CD8-positive, alpha-beta memory T cell (primary cell): ENCODE measurements at places on chromosomes 13 and 19.
A peak's percentile ranks its signal among the peaks of the same experiment; 100 is the strongest.

- no peak for DNase-seq
- H3K27ac ChIP-seq: no peak overlapping the region
Measured at GRCh38 chr13:112802802-112803195, 113.0 kb downstream of the ATP11A start.

DNA sequence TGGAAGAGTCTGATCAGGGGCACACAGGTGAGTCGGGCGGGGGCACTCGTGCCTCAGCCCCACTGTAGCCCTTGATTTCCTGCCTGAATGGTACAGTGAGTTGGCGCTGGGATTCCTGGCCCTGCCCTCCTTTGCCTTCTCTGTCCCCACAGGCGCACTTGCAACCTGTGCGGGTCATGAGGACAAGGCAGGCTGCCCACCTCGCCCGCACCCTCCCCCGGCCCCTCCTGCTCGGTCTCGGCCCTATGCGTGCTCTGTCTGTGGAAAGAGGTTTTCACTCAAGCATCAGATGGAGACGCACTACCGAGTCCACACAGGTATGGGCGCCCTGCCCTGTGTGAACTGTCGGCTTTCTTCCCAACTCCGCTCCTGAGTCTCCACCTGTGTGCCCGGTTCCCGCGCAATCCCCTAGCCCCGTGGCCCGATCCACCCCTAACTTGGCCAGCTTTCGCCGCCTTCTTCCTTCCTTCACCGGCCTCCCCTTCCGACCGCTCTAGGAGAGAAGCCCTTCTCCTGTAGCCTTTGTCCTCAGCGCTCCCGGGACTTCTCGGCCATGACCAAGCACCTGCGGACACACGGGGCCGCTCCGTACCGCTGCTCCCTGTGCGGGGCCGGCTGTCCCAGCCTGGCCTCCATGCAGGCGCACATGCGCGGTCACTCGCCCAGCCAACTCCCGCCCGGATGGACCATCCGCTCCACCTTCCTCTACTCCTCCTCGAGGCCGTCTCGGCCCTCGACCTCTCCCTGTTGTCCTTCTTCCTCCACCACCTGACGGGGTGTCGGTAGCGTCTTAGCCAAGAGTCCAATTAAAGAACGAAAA, 1.6 kb upstream of the KMT2B start:
- H3K36me3 ChIP-seq: no peaks in the 10 kb centered on the region
- H3K27me3 ChIP-seq: no peaks in the 10 kb centered on the region
- peak overlapping the region; percentile 89 for H3K4me3 ChIP-seq
- no peak for DNase-seq
- peaks cover 66% of the 10 kb centered on the region for H3K4me1 ChIP-seq
- peak overlapping the region; percentile 72 for H3K27ac ChIP-seq

GRCh38 chr13:69389899-69390298, 717.7 kb upstream of the ATXN8OS start:
- no peak overlapping the region for H3K27ac ChIP-seq
- no peaks in the 10 kb centered on the region for H3K27me3 ChIP-seq

GRCh38 chr19:35279985-35280821, 2.1 kb upstream of the HAMP start:
- no peaks in the 10 kb centered on the region for H3K4me1 ChIP-seq
- H3K27ac ChIP-seq: no peak overlapping the region
- H3K36me3 ChIP-seq: peaks cover 16% of the 10 kb centered on the region
- no peak for DNase-seq

DNA sequence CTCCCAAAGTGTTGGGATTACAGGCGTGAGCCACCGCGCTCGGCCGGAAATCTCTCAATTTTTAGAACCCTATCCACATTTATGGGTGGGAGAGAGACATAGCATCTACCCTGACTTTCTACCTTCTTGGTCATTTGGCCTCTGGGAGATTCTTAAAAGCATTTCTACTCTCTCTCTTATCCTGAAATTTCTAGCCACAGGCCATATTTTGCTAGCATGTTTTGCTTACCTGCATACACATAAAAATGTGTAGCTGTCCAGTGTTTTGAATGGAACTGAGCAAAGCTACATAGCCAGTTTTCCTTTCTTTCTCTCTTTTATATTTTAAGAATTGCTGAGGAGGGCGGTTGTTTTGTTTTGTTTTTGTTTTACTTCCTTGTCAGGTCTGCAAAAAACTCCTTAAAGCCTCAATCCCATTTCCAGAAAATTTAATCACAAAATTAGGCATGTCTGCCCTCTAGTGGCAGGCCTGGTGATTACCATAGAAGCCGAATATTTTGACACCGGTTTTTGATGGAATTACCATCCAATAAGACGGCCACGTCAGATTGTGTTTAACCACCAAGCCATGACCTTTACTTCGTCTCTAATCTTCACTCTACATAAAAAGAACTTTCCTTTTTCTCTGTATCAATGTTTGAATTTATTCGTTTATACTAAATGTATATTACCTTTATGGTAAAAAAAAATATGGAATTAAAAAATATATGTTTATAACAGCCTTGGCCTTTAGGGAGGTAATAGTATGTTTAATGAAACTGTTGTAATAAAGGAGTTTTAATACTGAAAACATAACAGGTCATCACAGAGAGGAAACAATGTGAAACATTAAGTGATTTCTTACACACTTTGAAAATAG, 34.4 kb upstream of the OXGR1 start:
- H3K27ac ChIP-seq: no peak overlapping the region
- H3K4me1 ChIP-seq: no peaks in the 10 kb centered on the region
- H3K27me3 ChIP-seq: no peaks in the 10 kb centered on the region
- no peak overlapping the region for H3K4me3 ChIP-seq

DNA sequence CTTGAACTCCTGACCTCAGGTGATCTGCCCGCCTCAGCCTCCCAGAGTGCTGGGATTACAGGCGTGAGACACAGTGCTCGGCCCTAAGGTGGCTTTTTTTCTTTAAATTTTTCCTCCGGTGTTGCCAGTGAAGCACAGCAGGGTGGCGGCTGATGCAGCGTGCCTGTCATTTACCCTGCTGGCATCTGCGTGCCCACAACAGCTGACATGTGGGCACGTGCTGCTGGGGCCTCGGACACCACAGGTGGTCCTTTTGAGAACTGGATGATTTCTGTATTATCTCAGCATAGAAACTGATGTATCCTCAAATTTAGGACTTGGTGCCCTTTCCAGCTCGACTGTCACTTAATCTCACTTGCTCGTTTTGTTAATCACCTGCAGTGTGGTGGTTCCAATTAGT, 31.2 kb upstream of the TEX29 start:
- DNase-seq: no peak
- no peak overlapping the region for H3K4me3 ChIP-seq
- H3K27me3 ChIP-seq: no peaks in the 10 kb centered on the region
- no peaks in the 10 kb centered on the region for H3K4me1 ChIP-seq

DNA sequence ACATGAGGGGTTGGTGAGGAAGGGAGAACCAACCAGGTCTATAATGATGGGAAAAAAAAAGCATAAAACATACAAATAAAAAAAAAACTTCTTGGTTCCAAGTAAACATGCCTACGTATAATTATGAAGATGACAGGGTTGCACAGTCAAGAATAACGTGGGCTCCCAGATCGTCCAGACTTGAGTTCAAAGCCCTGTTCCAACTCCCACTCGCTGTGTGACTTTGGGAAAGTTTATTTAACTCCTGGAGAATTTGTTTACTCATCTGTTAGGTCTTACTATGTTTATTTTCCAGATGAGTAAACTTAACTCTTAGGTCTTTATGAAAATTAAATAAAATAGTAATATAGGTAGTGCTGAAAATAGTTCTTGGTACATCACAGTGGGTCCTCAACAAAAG, 13.8 kb downstream of the STARD13 start:
- H3K27ac ChIP-seq: no peak overlapping the region
- H3K4me3 ChIP-seq: no peak overlapping the region
- DNase-seq: no peak
- H3K36me3 ChIP-seq: no peaks in the 10 kb centered on the region
- H3K27me3 ChIP-seq: no peaks in the 10 kb centered on the region
- no peaks in the 10 kb centered on the region for H3K4me1 ChIP-seq
